Eye (tissue), 1 donor: ENCODE measurements at places on chromosomes 12 and 14.
A peak's percentile ranks its signal among the peaks of the same experiment; 100 is the strongest.

- DNase-seq: no peak
Observed at GRCh38 chr12:59689776-59690175, 93.9 kb downstream of the SLC16A7 start.

DNA sequence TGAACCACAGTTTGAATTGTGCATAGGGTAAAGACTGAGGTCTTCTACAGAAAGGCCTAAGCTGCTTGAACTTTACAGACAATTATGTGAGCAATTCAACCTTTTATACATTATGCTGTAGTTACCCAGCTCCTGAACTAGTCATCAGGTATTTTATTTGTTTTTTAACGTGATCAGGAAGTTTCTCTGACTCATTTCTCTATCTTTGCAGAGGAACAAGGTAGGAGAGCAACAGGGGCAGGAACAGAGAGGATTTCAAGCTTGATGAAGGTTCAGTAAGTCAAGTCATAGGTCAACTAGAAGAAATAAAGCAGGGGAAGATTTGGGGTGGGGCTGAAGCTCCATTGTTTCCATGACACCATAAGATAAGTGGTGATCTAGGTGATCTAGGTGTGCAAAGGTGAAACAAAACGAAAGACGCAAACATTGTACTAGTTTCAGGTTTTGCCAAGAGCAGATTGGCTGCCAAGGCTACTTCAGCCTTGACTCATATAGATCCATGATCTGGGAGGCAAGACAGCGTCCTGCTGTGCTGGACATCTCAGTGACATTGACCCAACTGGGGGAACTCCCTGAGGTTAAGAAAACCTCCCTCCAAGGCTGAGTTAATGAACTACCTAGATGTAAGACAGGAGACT lies 198.1 kb downstream of the DAD1 start:
- no peak for DNase-seq

DNA sequence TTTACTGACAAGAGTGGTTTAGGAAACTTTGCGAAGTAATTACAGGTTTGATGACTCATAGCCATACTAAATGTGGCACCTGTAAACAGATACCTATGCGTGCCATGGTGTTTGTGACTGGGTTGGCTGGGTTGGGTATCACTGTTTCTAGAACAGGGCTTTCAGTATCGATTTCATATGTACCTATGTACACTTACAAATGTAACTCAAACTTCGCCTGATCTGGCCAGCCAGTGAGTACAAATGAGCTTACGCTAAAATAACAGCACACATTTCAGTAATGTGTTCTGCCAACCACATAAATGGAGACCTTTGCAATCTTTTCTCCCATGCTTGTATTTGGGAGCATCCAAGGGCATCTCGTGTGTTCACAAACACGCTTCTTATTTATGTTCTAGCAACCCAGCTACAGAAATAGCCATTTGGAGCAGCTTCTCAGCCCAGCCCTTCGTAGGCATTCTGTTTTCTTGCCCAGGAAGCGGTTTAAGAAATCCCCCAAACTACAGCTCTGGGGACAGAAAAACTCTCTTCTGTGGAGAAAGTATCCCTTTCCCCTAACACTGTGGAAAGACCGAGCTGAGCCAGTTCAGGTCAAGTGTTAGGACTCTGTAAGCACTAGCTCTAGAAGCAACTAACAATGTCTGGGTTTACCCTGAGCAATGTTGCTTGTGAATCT lies 42.3 kb upstream of the MDM1 start:
- no peak for DNase-seq

DNA sequence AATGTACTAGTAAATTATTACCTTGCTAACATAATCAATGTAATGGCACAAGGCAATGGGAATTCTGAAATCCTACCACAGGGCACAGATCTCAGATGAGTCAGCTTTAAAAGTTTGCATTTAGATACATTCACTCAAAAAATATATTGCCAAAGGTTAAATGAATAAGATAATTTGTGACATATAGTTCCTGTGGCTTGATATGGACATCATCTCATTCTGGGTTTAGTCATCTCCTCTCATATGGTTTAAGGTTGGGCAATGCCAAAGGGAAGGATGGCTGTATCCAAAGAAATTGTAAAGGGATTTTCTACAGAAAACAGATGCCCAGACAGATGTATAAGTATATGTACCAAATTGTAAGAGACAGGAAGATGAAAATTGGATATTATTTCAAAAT lies 1065.0 kb downstream of the LRFN5 start:
- DNase-seq: no peak

- DNase-seq: no peak
Observed at GRCh38 chr14:73477618-73478266, 13.0 kb upstream of the RIOX1 start.

DNA sequence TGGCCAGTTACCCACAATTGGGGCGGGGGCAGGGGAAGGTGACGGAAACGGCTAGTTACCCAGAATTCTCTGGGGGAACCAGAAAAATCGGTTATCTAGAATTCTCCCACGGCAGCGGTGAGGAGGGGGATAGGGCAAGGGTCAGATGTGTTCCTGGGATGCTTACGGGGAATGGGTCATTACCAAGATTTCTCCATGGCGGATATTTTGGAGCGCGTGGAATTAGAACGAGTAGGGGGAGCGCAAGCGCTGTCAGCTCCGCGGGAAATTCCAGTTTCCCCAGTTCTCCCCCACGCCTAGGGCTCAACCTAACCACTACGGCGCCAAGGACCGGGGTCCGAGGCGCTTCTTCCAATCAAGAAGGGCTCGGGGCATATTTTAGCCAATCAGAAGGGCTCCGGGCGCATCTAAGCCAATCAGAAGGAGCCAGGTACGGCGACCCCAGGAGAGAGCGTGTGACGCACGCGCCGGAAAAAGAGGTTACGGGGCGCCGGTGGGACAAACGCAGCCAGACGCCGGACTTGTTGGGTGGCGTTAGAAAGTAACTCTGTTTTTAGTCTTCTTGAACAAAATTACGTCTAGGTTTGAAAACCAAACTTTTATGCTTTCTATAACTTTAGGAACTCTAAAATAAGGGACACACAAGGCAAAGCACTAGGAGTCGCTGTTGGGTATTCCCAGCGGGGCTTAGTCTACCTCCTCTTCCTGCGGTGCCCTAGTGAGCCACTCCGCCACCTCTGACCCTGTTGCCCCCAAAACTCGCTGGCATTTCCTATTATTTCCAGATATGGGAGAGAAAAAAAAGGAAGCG lies at the start of gene PAN2:
TSS of gene PAN2 (minus strand) at position 322 of the 811 bp plus-strand sequence. CDS start 906 bp downstream, outside the sequence.
- peak; percentile 98 for DNase-seq

DNA sequence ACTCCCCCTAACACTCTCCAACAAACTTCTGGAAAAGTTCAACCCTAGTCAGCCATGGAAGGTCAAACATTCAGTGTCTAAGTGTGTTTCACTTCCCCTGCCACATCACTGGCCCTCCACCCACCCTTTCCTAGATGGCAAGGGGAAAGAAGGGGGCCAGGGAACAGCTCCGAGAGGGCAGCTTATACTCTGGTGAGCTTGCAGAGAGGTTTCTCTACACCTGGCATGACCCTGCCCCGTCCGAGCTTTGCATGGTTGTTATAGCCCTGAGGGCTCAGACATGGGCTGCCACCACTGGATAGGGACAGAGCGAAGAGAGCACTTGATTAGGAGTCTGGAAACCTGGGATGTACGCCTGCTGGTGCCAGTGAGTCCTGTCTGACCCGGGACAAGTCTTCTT lies 4.0 kb downstream of the ACVRL1 start:
- no peak for DNase-seq

DNA sequence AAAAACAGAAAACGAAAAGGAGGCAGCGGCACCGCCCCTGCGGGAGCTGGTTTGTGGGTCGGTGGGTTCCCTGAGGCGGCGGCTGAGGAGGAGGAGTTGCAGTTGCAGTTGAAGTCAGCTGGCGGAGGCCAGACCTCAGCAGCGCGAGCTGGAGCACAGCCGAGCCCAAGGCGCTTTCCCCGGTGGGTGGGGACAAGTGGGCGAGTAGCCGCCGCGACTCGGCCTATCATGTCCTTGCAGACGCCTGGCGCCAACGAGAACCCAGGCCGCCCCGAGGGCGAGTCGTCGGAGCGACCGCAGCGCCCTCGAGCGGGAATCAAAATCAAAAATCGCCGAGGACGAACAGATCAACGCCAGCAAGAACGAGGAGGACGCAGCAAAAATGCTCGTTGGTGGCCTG lies 12.7 kb upstream of the CLEC1A start:
- DNase-seq: no peak

- DNase-seq: no peak
Observed at GRCh38 chr12:27537855-27538675, 14.1 kb downstream of the PPFIBP1 start.

DNA sequence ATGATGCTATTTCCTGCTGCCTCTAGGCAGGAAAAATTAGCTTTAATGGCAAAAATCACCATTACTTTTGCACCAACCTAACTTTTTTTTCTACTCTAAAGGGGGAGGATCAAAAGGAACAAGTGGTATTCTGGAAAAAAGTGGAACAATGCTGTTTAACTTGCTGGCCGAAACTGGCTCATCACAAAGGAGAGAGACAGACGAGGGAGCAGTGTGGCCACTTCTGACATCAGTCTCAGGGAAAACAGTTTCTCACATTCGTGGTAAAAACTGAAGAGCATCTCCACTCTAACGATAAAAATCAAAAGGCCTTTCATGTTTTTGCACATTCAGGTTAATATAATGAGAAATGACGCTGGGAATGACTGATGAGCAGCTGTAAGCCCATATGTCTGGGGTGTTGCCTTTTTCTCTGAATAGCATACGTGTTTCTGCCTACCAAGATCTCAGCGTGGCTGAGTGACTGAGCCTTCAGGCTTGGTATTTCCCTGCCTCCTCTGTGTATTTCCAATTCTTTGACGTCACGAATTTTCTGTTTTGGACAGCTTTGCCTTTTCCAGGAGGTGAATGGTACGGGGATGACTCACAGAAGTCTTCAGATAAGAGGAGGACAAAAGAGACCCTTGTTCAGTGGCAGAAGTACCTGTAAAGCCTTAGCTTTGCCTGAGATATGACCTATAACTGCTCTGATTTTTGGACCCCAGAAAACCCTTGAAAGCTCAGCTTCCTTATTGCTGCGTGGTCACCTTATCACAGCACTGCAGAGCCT lies 358.8 kb downstream of the GLT1D1 start:
- DNase-seq: peak; percentile 53

- DNase-seq: no peak
Observed at GRCh38 chr12:31874961-31875608, 84.1 kb upstream of the RESF1 start.

DNA sequence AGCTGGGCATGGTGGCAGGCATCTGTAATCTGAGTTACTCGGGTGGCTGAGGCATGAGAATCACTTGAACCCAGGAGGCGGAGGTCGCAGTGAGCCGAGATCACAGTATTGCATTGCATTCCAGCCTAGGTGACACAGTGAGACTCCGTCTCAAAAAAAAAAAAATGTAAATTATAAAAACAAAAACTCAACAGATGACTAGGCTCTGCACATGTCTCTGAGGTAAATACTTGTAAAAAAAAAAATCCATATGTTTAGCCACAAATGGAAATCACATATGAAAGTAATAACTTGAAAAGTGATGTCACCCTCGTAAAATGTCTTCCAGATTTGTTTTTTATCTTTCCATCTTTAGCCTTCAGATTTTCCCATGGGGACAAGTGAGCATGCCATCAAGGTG lies 85.0 kb downstream of the KICS2 start:
- no peak for DNase-seq

DNA sequence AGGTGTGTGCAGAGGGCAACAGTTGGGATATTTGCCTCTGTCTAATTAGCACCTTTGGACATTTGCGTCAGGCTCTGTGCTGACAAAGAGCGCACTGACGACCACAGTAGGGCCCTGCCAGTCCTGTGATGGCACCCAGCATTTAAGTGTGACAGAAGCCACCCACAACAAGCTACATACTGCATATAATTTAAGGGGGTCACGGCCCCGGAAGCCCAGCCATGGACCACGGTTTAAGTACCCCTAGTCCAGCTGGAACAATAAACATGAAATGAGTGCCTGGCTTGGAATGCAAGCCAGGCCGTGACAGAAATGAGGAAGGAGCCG lies 16.8 kb upstream of the DYNC1H1 start:
- no peak for DNase-seq

- no peak for DNase-seq
Observed at GRCh38 chr14:55373784-55374705, 37.6 kb downstream of the ATG14 start.

DNA sequence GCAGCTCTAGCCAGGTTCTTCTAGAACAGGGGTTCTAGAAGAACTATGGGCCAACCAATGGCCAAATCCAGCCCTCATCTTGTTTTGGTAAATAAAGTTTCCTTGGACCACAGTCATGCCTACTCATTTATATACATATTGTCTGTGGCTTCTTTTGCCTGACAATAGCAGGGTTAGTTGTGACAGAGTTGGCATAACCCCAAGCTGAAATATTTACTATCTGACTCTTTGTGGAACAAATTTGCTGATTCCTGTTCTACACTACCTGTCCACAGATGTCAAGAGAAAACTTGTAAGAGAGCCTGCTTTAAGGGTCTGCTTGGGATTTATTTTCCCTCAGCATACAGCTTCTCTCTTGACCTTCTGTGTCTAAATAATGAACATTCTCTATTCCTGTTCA lies 289.0 kb downstream of the KSR2 start:
- DNase-seq: no peak

DNA sequence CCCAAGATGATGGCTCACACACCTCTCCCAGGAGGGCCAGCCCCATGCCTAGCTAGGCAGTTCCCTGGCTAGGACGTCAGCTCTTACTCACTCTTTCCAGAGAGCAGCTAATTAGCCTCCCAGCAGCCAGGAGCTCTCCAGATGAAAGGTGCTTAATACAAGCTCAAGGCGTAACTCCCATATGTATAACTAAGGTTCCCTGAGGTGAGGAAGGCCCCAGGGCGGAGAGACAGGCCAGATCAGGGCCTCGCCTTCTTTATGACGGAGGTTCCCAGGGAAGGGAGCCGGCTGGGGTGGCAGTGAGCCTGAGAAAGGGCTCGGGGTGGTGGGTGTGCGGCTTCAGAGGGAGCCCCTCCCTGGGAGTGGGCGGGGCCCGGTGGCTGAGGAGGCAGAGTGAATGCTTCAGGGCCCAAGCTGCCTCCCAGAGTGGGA lies 26.4 kb upstream of the ZFP36L1 start:
- no peak for DNase-seq

DNA sequence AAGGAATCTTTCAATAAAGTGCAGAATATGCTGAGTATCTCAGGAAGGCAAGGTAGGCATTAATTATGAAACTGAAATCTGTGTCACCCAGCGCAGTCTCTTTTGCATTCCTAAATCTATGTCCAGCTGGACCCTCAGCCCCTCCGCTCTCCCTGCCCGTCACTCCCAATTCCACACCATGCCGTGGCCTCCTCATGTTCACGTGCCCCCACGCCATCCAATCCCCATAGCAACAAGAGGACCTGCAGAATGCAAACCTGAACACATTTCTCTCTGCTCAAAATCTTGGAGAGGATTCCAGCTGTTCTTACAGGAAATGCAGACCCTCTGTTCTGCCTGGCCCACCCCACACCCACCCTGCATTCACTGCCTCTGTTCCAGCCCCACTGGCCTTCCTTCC lies 35.3 kb downstream of the KDM2B start:
- DNase-seq: no peak

- no peak for DNase-seq
Observed at GRCh38 chr14:92315050-92315805, 7.7 kb upstream of the SLC24A4 start.

- peak; percentile 34 for DNase-seq
Observed at GRCh38 chr12:12807970-12808702, 5.0 kb upstream of the DDX47 start.

- DNase-seq: no peak
Observed at GRCh38 chr14:55062517-55063351, 11.3 kb downstream of the MAPK1IP1L start.
